AG10803 (cell line): ENCODE measurements at places on chromosomes 3 and 15.

- no peak for DNase-seq
These were observed 226.1 kb upstream of the BHLHE40 start for GRCh38 chr3:4753073-4753691.

- no peak for DNase-seq
These were observed 15.0 kb downstream of the MAPKBP1 start for GRCh38 chr15:41789236-41789635.

GRCh38 chr3:129665024-129665768 is 58.7 kb upstream of the PLXND1 start:
- peak; percentile 78 for DNase-seq

DNA sequence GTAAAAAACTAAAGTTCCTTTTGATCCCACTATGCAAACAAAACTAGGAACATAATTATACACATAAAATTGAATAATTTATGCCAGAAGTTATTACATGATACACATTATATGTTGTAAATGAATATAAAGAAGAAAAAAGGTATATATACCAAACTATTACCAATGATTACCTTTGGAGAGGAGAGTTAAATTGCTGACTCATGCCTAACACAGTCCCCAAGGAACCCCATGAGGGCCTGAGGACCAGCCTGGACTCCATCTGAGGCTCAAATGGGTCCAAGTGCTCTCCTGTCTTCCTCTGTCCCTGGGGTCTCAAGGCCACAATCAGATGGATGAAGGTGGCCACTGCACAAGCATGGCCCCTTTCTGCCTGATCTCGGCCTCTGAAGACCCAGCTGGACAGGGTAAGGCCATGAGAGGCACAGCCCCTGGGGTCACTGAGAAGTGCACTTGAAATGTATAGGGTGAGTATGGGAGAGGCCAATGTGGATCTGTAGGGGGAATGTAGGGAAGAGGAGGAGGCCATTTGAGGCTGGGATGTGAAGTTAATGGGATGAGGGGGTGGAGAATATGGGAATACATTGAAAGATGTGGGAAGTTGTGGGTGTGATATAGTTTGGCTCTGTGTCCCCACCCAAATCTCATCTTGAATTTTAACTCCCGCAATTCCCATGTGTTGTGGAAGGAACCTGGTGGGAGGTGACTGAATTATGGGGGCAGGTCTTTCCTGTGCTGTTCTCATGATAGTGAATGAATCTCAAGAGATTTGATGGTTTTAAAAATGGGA is 1.1 kb upstream of the IQCF1 start:
- DNase-seq = no peak

DNA sequence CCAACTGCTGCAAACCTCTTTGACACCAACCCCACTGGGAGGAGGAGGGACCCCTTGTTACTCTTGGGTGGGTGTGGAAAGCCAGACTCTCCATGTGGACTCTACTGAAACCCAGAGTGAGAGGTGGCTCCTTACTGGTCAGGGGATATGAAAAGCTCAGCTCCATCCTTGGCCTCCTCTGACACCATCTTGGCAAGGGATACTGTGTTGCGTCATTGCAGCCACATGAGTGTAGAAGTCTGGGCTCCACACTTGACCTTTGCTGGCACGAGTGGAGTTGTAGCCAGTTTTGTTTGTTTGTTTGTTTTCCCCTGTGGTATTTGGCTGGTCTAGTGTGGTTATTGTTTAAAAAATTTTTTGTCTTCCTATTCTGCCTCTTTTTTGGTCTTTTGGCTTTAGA is 289.1 kb downstream of the GAP43 start:
- DNase-seq = peak; percentile 25
